ENCODE measurements at places on chromosomes 1 and 21.
A peak's percentile ranks its signal among the peaks of the same experiment; 100 is the strongest.

GRCh38 chr1:19809044-19809750, 5.9 kb downstream of the RNF186 start:
- DNase-seq, result no peak

DNA sequence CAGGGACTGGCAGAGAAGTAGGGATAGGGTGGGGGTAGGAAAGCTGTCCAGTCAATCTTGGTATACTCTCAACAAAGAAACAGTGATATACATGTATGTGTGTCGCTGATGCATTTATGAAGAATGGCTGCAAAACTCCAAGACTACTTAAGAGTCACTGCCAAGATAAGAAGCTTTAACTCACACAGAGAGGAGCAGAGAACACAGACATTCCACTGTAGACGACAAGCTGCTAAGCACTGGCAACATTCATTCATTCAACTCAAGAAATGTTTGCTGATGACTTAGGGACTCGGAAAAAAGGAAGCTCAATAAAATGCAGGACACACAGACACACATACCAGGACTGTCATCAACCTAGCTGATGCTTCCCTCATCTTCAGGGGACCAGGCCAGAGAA, 5.5 kb downstream of the CTNNBIP1 start:
- no peak for DNase-seq

DNA sequence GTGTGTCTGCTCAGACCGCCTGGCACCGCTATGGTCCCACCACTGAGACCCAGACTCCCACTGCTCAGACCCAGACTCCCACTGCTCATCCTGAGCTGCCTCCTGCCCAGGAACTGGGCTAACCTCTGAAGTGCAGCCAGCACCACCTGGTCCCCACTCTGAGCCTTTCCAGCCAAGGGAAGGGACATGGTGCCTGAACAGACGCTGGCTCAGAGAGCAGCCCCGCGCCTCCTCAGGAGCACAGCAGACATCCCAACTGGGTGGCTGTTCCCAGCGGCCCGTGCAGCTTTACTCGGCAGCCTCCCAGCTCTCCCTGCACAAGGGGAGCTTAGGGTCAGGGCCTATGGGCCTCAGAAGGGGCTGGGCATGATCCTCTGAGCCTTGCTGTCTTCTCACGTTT, 27.8 kb upstream of the CNTN2 start:
- DNase-seq, result no peak

- no peak for DNase-seq
These were observed 72.2 kb upstream of the SELENON start for GRCh38 chr1:25727635-25728286.

- peak; percentile 46 for DNase-seq
These were observed 42.1 kb upstream of the CASZ1 start for GRCh38 chr1:10838541-10838940.

DNA sequence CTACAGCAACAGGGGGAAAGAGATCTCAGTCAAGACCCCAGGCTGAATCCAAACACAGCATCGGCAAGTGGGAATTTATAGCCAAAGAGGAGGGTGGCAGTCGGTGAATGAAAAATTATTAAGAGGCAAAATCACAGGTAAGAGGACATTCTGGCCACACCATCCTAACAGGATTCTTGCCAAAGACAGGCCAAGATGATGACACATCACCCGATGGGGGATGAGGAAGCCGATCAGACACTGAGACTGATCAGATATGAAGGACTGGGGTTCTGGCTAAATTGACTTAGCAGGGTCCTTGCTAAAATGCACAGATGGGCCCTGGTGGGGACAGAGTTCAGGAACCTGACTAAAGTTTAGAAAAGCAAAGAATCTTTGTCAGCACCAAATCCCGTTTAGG, 402.2 kb downstream of the SMYD3 start:
- no peak for DNase-seq

DNA sequence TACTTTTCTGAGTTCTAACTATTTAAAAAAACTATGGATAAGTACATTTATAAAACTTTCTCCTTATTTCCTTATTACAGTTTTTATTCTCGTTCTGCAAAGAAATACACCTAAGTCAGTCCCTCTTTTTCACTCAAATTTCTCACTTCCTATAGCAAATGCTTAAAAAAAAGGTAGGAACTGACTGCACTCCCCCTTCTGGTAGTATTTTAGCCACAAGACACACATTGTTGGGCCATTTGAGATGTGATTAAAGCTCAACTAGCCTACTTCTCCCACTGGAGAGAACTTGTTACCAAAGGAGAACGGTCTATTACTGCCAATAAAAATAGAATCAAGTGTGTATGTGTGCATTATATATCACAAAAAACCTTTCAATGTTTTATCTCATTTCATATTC, 521.9 kb upstream of the PRMT6 start:
- DNase-seq, result no peak
